Right lung (tissue), 10 donors: ENCODE measurements at places on chromosomes 1 and 21. TPM values are rescaled to one million over a fixed set of nuclear protein-coding genes. Genes with fewer than 3 reads are reported as not detected.

DNA sequence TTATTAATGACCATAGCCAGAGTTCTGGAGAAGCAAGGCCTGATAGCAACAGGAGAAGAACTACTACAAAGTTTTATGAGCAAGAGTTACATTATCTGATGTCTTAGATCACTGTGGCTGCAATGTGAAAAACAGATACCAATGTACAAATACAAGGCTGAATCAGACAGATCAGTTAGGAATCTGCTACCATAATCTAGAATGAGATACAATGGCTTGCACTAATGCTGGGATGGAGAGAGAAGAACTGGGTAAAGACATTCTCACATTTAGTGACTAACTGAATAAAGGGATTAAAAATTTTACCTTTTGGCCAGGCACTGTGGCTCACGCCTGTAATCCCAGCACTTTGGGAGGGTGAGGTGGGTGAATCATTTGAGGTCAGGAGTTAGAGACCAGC lies 41.3 kb downstream of the ARID4B start:
- DNase-seq: no peak

The OR2L8 gene
- not detected for polyA plus RNA-seq

DNA sequence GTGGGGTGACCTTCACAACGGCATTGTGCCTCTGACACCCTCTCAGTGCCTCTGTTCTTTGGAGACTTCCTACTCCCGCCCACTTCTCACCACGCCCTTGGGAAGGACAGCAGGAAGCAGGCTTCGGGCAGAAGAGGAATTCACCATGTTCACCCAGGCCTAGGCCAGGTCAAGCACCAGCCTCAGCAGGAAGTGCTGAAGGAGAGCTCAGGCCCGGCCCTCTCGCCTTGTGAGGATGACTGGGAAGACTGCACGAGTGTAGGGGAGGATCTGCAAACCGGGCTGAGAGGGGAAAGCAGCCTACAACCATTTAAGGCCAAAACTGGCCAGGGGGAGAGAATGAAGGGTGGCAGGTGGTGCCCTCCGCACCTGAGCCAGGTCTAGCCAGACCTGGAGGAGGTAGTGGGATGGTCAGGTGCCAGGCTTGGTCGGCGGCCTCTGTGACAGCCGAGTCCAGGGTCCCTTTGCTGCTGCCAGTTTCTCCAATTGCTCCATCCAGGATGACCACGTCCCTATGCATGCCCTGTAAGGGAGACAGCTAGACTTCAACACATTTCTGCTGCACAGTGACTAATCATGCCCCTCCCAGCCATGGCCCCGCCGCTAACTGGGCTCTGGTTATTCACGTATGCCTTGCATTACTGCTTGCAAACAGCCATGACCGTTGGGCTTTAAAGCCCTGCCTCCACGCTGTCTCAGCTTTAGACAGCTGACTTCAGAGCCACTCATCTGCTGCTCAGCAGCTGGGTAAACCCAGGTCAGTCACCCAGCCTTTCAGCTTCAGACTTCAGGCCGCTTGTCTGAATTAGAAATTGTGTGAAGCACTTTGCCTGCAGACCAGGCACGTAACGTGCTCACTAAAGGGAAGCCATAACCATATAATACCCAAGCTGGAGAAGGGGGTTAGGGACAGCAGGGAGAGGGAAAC lies 8.9 kb downstream of the MRTO4 start:
- DNase-seq: no peak

- DNase-seq: no peak
Observed at GRCh38 chr21:16522548-16522947, 792.8 kb downstream of the USP25 start.

The BLACAT1 gene
- 4.5 TPM for polyA plus RNA-seq

- DNase-seq: peak; percentile 44
Observed at GRCh38 chr1:61055110-61055614, 27.2 kb upstream of the NFIA start.

The KDF1 gene
- polyA plus RNA-seq: 9.6 TPM

DNA sequence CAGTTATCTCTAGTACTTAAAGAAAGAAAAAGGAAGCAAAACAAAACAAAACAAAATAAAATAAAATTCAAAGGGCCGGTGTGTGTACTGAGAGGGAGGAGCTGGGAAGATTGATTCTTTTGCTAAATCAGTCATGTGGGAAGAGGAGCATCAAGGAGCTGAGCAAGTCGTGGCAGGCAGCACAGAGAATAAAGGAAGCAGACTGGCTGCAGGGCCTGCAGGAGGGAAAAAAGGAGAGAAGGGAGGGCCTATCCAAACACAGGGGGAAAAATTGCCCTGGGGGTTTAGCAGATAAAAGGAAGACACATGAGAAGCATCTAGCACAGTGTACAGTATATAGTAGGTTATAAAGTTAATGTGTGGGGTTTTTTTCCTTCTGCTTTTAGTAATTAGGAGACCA lies 27.6 kb downstream of the AGO4 start:
- DNase-seq: no peak
